ENCODE measurements at places on chromosomes 7 and 10. TPM values are rescaled to one million over a fixed set of nuclear protein-coding genes. Genes with fewer than 3 reads are reported as not detected.
A peak's percentile ranks its signal among the peaks of the same experiment; 100 is the strongest.

The TCERG1L gene
- not detected for total RNA-seq

GRCh38 chr10:73965890-73966768 lies 31.8 kb upstream of the VCL start:
- peak; percentile 100 for DNase-seq

GRCh38 chr7:116209561-116210070 lies 723 bp upstream of the TES start:
- DNase-seq = no peak

DNA sequence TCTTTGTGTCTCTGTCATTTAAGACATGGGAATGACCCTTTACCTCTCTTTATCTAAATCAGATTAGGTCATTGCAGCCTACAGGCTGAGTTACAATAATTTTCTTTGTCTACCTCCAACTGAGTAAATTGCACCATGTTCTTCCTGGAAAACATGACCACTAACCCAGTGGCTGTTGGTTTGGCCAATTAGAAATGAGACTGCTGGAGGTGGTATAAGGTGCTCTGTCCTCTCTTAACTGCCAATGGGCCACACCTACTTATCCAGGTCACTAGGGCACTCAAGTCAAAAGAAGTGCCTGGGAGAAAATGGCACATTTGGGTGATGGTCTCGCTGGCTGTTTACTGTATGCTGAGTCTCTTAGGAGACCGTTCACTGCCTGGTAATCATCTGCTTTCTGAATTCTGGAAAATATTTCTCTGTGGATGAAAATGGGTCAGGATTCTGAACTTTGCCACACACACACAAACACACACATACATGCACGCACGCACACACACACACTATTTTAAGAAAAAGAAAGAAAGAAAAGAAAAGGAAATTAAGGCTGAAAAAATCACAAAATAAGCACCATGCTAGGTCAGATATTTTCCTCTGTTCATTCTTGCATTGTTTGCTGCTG lies 16.4 kb downstream of the STAMBPL1 start:
- DNase-seq = no peak

DNA sequence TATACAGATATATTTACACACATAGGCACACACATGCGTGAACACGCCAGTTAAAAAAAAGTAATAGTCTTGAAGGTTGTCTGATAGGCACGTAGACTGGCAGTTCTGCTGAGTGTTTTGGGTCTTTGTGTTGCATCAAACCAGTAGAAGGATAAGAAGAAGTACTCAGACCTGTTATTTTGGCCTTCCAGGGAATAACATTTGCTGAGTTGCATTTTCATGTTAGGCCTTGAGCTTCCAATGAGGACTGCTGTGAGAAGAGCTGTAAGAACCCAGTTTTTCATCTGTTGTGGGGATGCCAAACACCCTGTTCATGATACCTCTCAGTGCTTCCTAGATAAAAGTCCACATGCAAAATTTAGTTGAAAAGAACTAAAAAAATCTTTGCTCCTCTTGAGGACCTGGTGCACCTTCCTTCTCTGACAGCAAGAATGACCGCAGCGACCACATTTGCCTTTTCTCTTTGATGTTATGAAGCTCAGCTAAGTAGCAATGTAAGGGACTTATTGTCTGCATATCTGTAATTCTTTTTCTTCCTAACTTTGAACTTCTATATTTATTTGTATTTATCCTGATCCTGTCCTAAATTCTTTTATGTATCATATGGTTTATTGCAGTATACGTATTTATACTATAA lies 27.2 kb downstream of the HIPK2 start:
- DNase-seq = no peak

The C10orf143 gene
- total RNA-seq = not detected

- peak; percentile 93 for DNase-seq
Observed at GRCh38 chr10:26488344-26488743, 50.2 kb downstream of the APBB1IP start.

- DNase-seq = peak; percentile 29
Observed at GRCh38 chr7:111132833-111133232, 41.9 kb downstream of the LRRN3 start.

- DNase-seq = no peak
Observed at GRCh38 chr10:129033790-129034272, 433.2 kb upstream of the MGMT start.

DNA sequence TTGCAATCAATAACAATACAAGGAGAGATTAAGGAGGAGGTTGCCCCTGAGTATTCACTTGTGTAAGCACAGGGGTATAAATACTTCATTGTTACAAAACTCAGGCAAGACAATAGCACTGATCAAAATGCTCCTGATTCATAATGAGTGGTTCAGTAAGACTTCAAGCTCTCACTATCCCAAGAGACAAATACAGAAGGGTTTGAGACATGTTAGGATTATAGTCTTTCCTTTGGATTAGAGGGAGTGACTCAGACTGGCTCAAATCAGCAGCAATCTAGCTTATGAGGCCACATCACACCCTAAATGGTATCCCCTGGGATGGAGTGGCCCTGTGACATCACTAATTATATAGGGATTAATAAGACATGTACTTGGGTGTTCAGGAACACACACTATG lies 167.2 kb upstream of the HGF start:
- DNase-seq = peak; percentile 69

DNA sequence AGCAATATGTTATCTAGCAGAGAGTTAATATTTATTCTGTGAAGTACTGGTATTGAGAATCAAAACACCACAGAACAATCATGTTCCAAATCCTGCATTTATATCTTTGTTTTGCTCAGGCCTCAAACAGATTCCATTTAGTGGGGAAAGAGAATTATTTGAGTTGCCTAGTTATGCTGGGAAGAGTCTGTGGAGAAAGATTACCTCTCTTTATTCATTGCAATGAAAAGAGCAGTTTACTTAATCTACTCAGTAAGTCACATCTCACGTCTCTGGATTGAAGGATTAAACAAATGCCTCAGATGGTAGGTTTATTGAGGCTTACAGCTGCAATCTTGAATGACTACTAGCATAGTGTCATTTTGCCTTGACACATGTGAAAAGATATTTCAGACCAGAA lies 76.4 kb downstream of the RUNDC3B start:
- no peak for DNase-seq

DNA sequence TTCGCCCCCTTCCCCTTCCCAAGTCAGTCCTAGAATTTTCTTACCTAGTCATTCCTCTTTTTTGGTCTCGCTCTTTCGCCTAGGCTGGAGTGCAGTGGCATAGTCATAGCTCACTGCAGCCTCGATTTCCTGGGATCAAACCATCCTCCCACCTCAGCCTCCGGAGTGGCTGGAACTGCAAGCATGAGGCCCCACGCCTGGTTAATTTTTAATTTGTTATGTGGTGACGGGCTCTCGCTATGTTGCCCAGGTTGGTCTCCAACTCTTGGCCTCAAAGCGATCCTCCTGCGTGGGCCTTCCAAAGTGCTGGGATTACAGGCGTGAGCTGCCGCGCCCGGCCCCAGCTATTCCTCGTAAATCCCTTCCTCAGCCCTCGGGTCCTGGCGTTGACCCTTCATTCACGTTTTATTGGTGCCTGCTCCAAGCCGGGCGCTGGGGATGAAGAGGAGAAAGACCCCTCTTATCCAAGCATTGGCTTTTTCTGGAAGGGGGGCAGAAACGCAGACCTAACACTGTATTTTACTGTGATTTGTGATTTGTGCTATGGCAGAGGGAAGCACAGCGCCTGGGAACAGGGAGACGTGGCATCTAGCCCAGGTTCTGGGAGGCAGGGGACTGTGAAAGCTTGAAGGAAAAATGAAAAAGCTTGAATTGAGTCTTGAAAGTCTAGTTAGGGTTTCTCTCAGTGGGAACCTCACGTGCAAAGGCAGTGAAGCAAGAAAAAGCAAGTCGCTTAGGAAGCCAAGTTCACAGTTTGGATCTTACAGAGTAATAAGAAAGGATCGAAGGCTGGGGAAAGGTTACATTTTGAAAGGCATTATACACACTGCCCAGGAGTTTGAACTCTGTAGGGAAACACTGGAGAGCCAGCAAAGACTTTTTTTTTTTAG lies 516 bp downstream of the ZNHIT1 start:
- no peak for DNase-seq

GRCh38 chr7:96729820-96730219 lies 20.2 kb upstream of the SEM1 start:
- no peak for DNase-seq

DNA sequence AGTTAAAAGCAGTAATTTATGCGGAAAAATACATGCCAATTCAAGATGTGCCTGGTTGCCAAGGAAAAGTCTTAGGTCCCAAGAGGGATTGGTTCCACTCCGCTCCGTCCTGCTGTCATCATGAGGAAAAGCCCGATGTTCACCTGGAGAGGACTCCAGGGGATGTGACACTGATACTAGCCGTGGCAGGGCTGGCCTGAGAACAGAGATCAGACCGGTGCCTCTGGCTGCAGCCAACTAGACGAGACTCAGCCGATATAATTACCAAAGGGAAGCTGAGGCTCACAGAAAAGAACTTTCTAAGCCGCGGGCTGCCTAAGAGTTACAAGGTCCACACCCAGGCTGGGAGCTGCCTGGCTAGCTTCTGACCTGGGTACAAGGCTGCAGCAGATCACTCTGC lies 81.3 kb upstream of the UNC5B start:
- no peak for DNase-seq

The CEP55 gene
- 87.3 TPM for total RNA-seq

DNA sequence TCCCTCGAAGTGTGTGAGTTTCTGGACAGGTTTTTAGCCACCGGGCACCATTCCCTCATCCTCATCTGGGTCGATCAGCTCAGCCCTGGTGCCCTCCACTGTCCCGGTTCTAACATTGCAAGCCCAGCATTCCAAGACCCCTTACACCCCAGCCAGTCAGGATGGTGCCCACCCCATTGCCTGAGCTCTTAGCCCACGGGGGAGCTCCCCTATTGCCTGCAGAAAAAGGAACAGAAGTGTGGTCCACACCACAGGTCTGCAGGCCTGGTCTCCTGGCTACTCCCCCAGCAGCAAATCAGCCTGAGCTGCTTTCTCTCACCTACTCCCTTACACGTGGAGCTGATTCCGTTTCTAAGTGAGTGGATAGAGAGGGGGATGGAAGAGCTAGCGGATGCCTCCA lies 4.8 kb downstream of the CALML5 start:
- DNase-seq = no peak

The LIPK gene
- total RNA-seq = not detected

DNA sequence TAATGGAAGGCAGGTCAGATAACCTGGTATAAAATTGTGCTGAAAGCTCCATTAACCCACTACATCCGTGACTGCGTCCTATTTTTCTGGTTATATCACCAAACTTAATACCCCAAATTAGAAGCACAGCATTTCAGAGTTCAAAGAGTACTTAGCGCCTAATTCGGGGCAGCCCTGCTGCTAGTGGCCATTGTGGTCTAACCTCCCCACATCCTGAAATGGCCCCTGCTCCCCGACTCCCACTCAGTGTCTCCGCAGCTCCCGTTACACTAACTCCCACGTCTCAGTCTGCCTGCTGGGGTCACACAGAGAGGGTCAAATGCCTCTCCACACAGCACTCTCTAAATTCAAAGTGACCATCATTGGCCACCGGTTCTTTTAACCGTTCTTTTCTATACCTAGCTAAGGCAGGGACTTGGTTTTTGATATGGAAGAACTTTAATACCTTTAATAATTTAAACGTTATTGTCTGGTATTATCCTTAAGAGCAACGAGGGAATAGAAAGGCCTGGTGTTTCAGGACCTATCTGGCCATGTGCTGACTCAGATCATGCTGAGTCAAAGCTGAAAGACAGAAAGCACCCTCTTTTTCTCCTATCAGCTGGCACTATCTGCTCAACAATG lies 117.1 kb downstream of the KMT2E start:
- DNase-seq = no peak

DNA sequence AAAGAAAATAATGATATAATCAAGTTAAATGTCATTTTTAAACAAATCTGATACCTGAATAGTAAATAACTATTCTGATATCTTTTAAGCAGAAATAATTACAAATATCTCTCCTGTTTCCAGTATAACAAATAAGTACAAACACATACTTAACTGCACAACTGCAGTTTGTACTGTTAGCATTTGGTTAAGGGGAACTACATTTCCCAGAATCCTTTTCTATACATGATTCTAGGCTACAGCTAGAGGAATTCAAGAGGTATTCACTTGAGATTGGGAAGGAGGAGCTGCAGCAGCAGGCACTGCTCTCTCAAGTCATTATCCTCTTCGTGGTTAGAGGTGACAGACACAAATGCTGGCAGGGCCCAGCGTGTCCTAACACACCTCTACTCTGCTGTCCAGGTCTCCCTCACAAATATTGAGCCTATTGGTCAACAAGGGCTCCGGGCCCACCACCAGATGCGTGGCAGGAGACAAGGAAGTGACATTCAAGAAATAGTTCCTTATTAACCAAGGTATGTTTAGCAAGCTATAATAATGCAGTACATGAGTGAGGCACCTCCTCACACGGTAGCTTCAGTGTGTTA lies 255.1 kb upstream of the MKLN1 start:
- peak; percentile 24 for DNase-seq

DNA sequence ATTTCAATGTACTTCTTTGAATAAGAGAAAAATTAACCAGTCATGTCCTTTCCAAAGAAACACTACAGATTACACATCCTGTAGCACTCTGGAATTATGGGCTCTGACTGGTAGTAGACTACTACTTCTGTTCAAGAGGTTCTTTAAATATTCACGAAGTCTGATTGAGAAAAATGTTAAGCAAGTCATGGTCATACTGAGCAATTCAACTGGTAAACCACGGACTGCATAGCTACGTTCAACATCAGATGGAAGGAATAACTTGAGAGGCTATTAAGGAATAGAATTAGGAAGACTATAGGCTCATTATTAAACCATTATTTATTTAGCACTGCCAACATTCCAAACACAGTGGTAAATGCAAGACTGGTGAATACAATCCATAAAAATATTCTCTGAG lies 160.8 kb downstream of the IMMP2L start:
- no peak for DNase-seq

DNA sequence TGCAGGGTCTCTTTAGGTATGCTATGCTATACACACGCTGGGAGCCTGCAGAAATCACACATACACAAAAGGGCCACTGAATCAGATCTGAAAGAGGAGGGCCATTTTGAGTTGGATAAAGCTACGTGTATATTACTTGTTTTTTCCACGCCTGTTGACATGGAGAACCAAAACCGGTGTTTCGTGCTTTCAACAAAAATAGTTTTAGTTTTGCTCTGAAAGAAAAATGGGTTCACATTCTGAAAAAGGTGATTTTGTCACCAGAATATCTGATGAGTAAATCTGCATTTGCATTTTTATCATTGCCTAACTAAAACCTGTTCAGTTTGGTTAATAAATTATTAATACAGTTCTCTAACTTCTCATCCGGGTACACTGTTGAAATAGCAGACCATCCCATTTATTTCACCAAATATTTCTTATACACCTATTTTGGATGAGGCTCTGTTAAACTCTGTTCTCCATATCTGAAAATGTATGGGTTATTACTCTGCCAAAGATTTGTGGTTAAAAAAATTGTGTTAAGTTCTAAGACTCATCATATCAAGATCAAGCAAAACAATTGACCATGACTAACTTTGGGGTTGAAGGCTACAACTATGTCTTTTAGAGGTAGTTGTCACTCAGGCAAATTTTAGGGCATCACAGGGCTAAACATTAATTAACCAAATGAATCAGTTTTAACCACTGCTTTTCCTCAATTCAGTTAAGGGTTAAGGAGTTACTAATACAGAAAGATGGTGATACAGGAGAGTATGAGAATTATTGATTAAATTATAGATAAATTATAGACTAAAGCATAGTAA lies 101.2 kb upstream of the RPA3 start:
- no peak for DNase-seq

The STEAP4 gene
- not detected for total RNA-seq
